Lower leg skin (tissue), 4 donors: ENCODE measurements at places on chromosomes 5 and 9. TPM values are rescaled to one million over a fixed set of nuclear protein-coding genes. Genes with fewer than 3 reads are reported as not detected.

Gene SMIM33
- not detected for total RNA-seq

Gene HTR4
- total RNA-seq = not detected

Gene SPATA31E1
- total RNA-seq = not detected

Gene SLC25A48
- total RNA-seq = 7.6 TPM

Gene PPIC
- total RNA-seq = 11.3 TPM

Gene CTNND2
- total RNA-seq = 2.9 TPM

Gene GLT6D1
- not detected for total RNA-seq

Gene TRIM36
- 1.4 TPM for total RNA-seq

Gene ST8SIA4
- total RNA-seq = 0.68 TPM
